ENCODE measurements at places on chromosomes 1 and 21.

DNA sequence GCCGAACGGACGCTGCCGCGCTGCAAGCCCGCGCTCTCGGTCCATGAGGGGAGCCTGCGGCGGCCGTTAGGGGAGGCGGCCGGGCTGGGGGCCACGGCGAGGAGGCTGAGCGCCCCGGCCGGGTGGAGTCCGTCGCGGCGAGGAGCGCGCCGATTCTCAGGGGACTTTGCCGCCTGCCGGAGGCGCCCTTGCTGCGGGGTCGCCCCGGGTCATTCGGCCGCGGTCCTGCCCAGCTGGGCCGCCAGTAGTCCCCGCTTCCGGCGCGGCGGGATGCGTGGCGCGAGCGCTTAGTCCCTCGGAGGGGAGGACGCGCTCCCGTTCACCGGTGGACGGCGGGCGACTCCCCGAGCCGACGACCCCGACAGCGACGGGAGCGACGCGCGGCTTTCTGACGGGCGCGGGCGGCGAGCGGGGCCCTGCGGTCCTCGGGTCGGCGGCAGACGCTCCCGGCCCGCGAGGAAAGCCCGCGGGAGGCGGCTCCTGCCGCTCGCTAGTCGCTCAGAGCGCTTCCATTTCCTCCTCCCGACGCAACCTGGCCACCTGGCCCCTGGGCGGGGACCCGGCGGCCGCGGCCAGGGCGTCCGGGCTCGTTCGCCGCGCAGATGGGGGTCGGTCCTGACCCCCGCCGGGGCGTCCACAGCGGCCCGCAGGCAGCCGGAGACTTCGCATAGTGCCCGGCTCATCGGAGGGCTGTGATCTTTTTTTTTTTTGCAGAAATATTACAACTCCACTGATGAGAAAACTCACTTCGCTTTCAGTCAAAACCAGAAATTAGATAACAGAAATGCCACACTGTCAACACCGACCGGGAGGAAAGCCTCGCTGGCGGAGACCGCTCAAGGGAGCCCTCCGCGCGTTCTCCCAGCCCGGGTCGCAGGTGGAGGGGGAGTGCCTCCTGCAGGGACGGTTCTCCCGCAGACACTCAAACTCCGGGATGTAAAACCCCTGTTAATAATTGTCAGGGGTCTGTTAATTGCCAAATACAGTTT is 641 bp upstream of the ZBTB21 start:
- DNase-seq: no peak

- DNase-seq: no peak
Observed at GRCh38 chr1:160744199-160744851, 5.3 kb downstream of the SLAMF7 start.

DNA sequence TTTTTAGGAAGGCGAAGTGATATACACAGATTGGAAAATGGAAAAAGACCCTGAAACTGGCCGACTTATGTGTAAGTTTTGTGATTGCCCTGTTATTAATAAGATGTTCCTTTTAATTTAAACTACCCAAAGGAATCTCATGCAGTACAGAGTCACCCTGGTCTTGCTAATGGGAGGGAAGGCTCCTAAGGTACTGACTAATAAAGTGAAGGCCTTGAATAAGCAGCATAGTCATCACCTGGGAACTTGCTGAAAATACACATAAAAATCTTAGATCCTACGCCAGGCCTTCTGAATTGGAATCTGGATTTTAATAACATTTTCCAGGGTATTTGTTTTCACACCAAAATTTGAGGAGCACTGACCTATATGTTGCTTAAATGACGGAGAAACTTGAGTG is 73.4 kb upstream of the MCOLN3 start:
- DNase-seq: peak; percentile 1

DNA sequence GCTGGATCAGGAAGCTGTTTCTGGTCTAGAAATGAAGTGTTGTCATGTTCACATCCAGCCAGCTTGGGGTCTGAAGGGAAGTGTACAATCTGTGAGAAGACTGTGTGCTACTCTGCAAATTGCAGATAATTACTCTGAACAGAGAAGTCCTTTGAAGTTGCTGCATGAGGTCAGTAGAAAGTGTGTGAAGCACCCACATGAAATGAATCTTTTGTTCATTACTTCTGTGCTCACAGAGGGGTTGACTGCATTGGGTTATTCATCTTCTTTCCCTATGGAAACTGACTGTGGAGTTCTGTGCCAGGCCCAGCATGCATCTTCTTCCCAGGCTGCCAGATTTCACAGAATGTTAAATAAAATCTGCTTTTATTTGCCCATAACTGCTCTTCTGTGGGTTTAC is 47.1 kb downstream of the CTH start:
- no peak for DNase-seq

DNA sequence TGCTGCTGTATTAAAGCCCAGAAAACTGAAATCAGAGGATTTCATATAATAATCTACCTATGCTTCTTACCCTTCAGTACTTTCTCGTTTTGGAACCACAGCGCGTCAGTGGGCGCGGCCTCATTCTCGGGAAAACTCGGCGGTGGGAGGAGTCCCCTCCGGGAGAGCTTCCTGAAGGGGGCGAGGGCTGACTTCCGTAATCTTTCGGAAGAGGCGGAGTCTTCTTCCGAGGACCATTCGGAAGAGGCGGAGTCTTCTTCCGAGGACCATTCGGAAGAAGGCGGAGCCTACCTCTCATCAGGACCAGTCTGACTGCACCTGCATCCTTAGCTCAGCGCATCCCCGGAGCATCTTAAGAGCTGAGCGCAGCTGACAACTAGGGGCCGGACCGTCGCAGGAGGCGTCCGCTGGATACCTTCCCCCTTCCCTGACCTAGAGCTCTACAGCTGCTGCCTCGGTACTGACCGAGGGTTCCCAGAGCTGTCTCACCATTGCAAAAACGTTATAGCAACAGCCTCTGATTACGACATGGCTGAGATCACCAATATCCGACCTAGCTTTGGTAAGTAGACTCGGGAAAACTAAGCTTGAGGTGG is at the start of gene SYT11:
SYT11 (plus strand) TSS at position 334 of the 596 bp plus-strand sequence; CDS start at position 529, 195 bp downstream.
- peak; percentile 93 for DNase-seq

- DNase-seq: no peak
Observed at GRCh38 chr21:33848249-33848953, 67.2 kb downstream of the ATP5PO start.

DNA sequence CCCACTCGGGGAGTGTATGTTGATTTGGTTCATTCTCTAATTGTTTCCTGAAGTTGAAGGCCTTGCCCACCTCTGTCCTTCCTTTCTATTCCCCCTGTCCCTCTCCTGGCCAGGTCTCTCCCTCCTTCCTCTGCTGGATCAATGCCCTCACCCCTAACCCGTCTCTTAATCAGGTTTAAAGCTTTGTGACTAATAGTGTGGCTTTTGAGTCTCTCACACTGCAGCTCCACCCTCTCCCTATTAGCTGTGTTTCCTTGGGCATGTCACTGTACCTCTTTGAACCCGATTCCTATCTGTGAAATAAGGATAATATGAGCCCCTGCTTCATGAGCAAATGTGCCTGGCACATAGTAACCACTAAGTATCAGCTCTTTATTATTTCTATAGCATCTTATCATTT is 20.5 kb downstream of the AHDC1 start:
- DNase-seq: no peak

DNA sequence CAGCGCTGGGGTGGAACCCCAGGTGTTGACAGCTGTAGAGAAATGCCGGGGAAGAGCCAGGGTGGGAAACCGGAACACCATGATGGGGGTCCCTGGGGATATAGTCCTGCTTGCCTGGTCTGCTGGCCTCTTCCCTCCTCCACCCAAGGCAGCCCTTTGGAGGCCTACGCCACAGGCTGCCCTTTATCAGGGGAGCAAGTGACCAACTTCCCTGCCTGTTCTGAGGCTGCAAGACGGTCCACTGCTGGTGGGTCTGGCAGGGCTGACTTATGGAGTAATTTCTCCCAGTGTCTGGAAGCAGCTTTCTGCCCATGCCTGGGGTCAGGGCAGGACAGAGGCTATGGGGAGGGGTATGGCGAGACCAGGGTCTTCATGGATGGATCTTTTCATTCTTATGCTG is 50.8 kb upstream of the EDN2 start:
- DNase-seq: no peak

DNA sequence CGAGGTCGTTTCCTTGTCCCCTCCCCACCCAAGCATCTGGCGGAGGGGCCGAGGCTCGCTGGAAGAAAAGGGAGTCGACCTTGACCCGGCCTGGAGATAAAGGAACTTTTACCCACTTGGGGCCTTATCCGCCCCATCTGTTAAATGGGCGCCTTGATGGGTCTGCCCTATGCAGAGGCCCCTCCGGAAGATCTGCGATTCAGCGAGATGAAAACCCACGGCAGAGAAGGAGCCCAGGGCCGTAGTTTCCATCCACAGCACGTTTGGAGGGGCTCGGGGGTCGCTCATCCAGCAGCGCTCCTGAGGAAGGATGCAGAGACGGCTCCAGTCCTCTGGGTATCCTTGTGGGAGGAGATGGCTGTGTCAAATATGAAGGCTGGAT is 518 bp downstream of the NCMAP start:
- no peak for DNase-seq

DNA sequence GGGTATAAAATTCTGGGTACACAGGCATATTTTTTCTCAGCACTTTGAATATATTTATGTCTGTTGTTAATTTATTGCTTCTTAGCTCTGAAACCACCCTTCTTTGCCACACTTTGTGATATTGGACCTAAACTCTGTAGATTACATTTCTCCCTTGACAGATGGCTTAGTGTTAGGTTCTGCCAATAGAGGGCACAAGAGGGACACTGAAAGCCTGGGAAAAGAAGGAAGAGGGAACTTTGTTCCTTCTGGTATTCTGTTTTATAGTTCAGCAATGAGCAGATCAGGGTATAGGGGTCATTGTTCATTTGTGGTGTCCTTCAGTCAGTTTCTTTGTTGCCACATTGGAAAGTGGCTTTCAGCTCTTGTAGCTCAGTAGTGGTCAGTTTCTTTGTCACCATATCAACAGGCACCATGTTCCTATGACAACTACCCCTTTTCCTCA is 423.5 kb upstream of the PROX1 start:
- DNase-seq: peak; percentile 4
